Hindlimb muscle (tissue), 1 donor: ENCODE measurements at places on chromosomes 11 and 22. TPM values are rescaled to one million over a fixed set of nuclear protein-coding genes. Genes with fewer than 3 reads are reported as not detected.

The ACTN3 gene
- polyA plus RNA-seq, result 141 TPM

The IFITM1 gene
- polyA plus RNA-seq, result 30.5 TPM

The CASP1 gene
- 9.4 TPM for polyA plus RNA-seq

The HPS5 gene
- polyA plus RNA-seq, result 10.9 TPM

The TIGD3 gene
- 0.22 TPM for polyA plus RNA-seq

The RELA gene
- 50.6 TPM for polyA plus RNA-seq

The ELFN2 gene
- 1.1 TPM for polyA plus RNA-seq

The SOX10 gene
- 4.2 TPM for polyA plus RNA-seq
